ENCODE measurements at places on chromosomes 5 and 9.

- DNase-seq, result no peak
Observed at GRCh38 chr5:179478624-179479023, 71.7 kb upstream of the RUFY1 start.

DNA sequence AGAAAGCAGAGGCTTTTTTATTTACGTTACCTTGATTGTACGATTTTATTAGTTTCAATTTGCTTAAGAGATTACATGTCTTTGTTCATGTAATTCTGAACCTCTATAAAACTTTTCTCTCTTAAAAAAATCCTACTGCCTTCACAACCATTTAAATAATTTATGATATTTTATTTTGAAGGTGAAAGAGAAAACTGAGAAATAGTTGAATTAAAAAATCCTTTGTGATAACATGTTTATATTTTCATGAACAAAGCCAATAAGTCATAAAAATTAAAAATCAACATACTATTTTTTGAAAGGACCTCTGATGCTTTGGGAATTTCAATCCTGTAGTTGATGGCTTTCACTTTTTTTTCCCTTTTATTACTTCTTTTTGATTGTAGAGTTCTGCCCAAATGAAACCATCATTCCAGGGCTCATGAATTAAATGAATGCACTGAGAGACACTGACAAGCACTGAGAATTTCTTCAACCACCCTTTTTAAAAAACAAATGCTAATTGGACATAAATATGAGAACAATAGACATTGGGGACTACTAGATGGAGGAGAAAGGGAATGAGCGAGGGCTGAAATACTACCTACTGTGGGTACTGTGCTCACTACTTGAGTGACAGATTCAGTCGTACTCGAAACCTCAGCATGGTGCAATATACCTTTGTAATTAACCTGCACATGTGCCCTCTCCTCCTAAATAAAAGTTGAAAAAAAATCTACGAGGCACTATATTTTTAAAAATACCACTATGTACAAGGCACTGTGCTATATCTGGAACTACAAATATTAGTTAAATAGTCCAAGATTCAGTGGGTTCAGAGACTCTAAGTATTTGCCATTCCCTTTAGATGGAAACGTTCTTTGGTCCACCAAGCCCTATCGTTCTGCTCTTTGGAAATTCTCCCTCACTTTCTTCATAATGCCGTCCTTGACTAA lies 5.9 kb downstream of the CDKN2A start:
- no peak for DNase-seq

GRCh38 chr9:7237473-7238246 lies 479.9 kb downstream of the KDM4C start:
- DNase-seq, result no peak

DNA sequence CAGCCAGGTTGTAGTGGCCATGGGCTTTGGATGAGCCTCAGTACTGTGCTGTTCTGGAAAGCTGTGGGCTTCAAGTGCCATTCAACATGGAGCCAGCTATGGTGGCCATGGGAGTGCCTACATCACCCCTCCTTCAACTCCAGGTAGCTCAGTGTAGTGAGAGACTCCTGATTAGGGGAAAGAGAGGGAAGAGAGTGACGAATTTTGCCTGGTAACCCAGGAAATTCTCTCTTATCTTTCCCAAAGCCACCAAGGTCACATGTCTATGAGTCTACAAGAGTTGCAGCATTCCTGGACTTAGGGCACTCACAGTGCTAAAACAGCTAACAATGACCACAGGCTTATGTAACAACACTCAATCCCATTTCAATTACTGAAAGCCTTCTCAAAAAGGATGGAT lies 81.7 kb upstream of the SPTLC1 start:
- DNase-seq, result no peak

DNA sequence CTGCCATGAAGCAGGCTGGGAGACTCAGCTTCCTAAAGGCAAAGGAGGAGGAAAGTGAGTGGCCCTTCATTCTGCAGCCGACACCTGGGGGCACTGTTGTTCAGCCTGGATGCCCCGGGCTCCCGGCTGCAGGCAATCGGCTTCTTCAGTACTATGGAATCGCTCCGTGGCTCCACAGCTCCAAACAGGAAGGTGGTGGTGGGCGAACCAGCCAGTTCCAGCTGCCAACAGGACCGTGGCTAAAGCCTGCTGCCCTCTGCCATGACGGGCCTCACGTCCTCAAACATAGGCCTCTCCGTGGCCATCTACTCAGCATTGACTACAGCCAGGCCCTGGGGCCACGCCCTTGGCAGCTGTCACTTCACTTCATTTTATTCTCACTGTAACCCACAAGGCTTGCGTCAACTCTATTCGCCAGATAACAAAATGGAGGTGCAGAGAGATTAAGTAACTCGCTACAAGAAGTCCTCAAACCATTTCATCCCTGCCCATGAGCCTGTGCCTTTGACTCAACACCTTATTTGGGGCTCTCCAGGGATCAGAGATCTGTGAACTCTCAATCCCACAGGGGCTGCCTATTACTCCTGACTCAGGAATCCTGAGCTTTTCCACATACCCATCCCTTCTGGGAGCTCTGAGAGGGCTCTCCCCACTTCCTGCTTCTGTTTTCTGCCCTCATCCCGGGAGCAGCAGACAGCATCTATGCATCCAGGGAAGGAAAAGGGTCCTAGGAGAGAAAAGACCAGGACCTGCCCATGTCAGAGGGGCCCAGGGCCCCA lies 38.0 kb downstream of the PAX5 start:
- peak; percentile 45 for DNase-seq
